IMR-90 (cell line): ENCODE measurements at places on chromosomes 5 and 9. TPM values are rescaled to one million over a fixed set of nuclear protein-coding genes. Genes with fewer than 3 reads are reported as not detected.

HMMR gene
- 24.6 and 30.3 TPM in 2 replicates for total RNA-seq

CRHBP gene
- total RNA-seq, result 0.28 TPM in 1 of 2 replicates, not detected in the other

DNA sequence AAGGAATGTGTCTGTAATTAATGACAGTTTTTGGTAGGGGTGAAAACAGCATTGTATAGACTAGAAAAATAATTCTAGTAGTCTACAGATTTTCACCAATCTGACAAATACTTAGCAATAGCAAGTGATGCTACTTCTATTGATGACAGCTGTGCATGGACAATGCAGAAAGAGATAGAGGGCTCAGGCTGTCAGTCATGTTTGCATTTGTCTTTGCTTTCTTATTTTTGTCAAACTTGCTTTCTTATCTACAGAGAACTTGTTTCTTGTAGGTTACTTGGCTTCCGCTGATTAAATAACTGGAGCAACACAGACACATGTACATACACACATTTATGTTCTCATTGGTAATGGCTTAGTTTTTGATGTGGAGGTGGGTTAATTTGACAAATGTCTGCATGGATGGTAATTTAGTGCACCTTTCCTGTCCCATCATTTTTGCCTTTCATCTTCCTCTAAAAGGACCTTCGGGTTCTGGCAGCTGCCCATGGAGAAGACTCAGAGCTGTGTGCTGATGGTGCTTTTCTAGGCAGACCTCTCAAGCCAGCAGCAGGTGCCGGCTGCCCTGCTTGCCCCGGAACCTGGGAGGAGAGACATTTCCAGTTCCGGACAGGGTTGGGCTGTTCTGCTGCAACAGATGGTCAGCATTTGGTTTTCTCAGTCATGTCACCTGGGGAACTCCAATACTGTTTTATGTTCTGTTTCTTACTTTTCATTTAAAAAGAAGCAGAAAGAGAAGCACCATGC is 28.8 kb downstream of the CAMK4 start:
- no peak for DNase-seq

DNA sequence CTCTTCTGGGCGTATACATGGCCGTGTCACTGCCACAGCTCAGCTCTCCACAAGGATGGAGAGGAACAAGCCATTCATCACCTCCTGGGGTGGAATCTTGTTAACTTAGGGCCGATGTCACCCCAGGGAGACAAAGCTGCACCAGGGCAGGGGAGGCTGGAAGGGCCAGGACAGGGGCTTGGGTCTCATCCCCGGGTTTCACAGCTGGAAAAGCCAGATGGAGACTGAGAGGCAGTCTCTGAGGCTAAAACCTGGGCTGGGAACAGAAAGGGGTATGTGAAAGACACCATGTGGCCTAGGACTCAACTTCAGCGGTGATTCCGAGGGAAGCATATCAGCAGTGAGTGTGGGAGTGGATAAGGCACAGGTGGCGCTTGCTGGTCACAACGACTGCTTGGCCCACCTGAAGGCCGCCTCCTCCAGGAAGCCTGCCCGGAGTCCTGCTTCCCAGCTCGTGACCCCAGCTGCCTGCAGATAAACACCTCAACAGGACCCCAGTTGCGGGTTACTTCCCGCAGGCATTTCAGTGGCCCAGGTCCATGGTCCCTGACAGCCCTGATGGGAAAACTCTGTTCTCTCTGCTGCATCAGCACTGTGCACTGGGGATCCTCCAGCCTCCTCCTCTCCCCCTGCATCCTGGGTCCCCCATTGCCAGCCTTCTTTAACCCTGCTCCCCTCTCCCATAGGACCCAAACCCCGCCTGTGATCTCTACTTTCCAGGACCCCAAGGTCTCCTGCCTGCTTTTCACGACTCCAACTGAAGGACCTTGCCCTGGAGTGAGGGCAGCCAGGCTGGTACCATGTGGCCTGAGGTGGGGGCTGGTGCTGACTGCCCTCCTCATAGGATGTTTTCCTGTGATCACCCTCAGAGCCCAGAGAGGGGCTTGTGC is 51.7 kb upstream of the FCN1 start:
- DNase-seq, result no peak

GRCh38 chr9:68876273-68876672 is 137.6 kb downstream of the PRKACG start:
- no peak for DNase-seq

DNA sequence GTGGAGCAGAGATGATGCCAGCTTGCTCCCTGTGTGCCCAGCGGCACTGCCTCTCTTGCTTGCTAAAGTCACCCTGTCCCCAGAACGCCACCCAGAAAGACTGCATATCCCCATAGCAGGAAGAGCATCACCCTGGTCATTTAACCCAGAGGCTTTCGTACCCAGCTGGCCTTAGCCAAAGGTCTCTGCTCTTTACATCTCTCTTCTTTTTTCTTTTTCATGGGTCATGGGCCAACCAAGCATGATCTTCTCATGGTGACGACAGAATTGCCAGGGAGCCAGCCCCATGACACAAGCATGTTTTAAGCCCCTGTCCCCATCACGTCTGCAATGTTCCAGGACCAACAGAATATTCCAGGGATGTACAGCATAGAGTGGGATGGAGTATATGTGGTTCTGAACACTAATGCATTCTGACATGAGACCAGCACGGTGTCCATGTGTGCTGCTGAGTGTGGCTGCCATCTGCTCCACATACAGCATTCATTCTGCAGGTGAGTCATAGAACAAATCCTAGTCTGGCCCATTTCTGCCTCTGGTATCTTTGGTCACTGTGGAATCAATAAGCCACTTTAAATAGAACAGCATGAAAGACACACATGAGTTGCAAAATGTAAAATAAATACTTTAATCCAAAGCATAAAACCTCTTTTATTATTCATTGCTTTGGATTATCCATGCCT is 203.0 kb downstream of the MED10 start:
- DNase-seq, result no peak
